ENCODE measurements at places on chromosomes 2 and 18. TPM values are rescaled to one million over a fixed set of nuclear protein-coding genes. Genes with fewer than 3 reads are reported as not detected.

UCN gene
- total RNA-seq, result 1.2 TPM

SIX2 gene
- 1.0 TPM for total RNA-seq

CYP27A1 gene
- total RNA-seq, result 13.8 TPM

GNAL gene
- 5.8 TPM for total RNA-seq

SEMA4F gene
- 6.1 TPM for total RNA-seq

SPP2 gene
- total RNA-seq, result not detected

VWA3B gene
- total RNA-seq, result not detected

UPP2 gene
- not detected for total RNA-seq

NOSTRIN gene
- 37.6 TPM for total RNA-seq

PLCL1 gene
- 19.1 TPM for total RNA-seq

MTERF4 gene
- 19.1 TPM for total RNA-seq

HTR2B gene
- total RNA-seq, result 0.50 TPM

ZBTB7C gene
- 5.6 TPM for total RNA-seq

TMEM182 gene
- 126 TPM for total RNA-seq

SLC16A14 gene
- total RNA-seq, result 3.1 TPM

TSPYL6 gene
- total RNA-seq, result not detected

MYO7B gene
- total RNA-seq, result 0.89 TPM

DSG2 gene
- 47.5 TPM for total RNA-seq

LYG2 gene
- not detected for total RNA-seq

MALL gene
- total RNA-seq, result 14.0 TPM

PAX3 gene
- total RNA-seq, result not detected

DSG1 gene
- 3.6 TPM for total RNA-seq

FAP gene
- 1.4 TPM for total RNA-seq

DYNAP gene
- total RNA-seq, result not detected

Data from left cardiac atrium (tissue), 4 donors.